Activated CD4-positive, alpha-beta T cell treated with anti-CD3 and anti-CD28 coated beads, Interleukin-2, Interleukin-4, amounts not matched to agents 100 ng/mL and 50 ng/mL, durations not matched to agents 16 hours and 8 hours (primary cell): ENCODE measurements at places on chromosomes 4 and X.
A peak's percentile ranks its signal among the peaks of the same experiment; 100 is the strongest.

DNA sequence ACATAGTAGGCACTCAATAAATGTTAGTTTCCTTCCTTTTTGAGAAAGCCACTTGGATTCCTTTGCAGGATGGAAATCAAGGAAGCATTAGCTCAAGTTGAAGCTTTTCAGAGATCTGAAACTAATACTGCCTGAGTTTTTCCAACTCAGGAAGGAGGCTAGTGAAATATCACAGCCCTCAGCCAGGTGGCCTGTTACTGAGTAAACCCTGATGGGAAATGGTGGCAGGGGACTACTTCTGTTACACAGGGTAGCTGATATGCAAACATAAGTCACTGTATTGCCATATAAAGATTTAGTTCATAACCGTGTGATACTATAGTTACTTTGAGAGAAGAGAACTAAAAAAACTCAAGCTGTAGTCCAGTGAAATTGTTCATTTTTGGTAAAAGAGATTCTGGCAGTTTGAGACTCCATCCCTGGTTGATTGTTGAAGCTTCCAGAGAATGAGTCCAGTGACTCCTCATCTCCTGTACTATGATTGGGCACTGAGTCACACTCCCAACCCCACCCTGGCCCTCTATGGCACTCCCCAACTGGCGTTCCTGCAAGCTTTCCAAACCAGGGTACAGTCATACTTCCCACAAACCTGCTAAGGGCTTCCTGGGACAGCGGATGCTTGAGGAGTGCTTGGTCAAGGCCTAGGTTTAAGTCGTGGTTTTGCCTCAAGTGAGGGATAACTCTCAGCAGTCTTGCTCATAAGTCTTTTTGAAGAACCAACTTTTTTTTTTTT lies 81.8 kb downstream of the MID1IP1 start:
- DNase-seq: no peak

DNA sequence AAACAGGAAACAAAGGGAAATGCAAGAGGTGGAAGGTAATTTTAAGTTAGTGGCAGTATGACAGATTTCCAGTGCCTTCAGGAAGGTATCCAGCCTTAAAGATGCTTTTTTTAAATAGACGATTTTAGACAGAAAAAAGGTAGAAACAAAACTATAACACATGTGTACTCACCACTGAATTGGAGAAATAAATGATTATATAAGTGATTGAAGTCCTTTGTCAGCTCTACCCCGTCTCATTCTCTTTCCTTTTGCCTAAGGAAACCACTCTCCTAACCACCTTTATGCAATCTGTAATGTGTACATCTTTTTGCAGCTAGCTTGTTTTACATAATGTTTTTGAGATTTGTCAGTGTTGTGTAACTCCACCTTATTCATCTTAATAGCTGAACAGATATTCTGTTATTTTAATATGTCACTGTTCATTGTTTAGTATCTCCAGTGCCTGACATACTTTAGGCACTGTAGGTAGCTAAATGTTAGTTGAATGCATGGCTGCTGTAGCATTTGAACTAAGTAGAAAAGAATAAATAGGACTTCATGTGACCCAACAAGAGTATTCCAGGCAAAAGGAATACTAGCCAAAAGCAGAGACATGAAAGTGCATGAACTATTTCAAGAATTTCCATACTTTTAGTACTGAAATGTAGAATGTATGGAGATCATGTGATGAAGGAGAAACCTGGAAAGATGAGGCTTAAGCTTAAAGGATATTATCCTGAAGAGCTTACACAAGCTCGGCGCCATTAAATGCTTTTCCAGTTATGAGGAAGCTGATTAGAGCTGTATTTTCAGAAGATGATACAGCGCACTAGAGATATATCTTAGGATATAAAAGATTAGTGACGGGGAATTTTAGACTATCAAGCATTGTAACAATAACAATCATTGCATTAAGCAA lies 865 bp downstream of the FAM200B start:
- DNase-seq: peak; percentile 7

DNA sequence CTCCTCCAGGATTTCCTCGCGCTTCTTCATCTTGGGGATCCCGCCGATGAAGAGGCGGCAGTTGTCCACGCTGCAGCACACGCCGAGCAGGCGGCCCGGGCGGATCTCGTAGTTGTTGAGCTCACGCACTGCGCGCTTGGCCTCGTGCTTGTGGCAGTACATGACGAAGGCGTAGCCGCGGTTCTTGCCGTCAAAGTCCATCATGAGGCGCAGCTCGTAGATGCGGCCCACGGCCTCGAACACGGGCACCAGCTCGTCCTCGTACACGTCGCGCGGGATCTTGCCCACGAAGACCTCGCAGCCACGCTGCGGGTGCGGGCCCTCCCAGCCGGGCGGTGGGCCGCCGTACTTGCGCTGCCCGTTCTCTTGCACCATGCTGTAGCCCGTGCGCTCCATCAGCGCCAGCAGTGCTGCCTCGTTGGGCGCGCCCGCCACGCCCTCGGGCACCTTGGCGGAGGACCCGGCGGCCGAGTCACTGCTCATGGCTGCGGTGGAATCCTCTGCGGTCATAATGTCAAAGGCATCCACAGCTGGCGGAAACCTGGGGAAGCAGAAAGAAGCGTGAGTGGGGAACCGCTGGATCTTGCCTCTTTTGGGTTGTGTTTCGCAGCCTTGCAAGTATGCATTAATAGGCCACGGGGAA lies 103.4 kb downstream of the CHRNA9 start:
- DNase-seq: no peak

DNA sequence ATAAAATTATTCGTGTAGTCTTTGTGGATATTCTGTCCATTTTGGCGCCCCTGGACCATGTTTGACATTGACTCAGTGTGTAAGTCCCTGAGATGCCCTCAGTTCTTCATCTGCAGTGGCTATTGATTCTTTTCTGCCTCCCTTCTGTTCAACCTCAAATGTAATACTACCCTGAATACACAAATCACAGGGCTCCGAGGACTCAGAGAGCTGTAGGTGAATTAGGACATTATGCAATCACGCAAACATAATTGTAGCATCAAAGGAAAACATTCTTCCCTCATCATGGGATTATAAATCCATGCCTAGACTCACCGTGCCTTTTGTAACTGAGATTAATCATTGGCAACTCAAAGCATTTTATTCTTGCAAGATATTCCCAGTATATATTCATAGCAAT lies 161.4 kb upstream of the PACRGL start:
- DNase-seq: no peak

- DNase-seq: no peak
These were observed 433.3 kb downstream of the ADAM29 start for GRCh38 chr4:175351473-175351872.
